ENCODE measurements at places on chromosomes 7 and 10.

DNA sequence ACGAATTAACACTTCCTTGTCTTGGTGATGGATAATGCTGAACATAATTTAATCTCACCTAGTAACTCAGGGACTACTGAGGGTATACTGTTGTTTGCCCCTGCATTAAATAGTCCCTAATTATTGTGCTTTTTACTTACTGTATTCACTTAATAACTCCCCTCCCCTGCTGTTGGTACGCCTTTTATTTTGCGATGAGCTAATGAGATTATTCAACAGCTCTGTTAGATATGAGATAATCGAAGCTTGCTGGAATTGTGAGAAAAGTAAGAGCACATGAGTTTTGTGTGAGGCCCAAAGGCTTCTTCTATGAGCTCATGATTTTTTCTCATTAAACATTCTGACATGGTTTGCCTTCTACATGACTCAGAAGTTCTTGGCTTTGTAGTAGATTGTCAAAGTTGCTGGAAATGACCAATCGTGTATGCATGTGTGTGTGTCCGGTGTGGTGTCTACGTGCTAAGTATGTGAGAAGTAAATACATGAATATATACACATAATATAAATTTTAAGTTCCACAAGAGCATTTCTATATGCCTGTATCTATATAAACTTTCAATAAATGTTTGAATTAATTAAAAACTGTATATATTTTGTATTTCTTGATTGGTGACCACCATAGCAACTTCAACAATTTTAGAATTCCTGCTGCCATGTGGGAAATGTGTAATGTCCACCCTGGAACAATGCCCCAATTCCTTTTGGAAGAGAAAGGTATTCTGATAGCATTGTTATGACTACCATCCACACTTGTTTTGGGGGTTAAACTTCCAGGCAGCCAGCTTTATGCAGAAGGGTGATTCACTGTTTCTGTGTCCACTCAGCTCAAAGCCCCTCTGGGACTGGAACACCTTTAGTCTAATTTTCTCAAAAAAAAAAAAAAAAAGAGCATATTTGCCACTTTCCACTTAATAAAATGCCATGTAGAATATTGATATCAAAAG is 106.2 kb downstream of the SAMD9 start:
- DNase-seq: no peak

DNA sequence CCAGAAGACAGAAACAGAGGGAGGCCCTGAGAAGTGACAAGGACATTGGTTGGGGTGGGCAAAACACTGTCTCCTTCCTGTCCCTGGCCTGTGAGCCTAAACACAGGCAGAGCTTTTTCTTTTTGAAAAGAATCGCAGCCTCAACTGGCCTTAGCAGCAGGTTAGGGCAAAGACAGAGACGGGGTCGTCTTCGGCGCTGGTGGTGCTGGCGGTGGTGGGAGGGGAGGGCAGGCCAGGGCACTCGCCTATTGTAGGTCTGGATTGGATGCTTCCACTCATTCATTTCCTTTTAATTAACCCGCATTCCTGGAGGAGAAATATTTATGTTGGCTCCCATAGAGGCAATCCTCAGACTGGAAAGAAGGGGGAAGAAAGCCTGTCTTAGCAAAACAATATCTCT is 22.6 kb downstream of the WNT8B start:
- no peak for DNase-seq

DNA sequence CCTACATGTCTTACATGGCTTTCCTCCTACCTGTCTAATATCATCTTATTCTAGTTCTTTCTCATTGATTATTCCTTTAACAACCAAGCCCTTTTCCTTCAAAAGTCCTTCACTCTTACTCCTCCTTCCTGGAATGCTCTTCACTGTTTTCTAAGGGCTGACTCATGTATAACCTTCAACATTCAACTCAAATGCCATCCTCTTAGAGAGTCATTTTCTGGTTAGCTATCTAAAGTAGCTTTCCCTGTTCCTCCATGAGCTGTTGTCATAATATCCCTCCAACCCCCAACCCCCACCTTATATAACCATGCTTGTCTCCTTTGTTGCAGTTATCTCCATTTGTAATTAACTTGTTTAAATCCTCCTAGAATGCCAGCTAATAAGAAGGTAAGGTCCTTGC is 286.8 kb downstream of the ADK start:
- DNase-seq: no peak

GRCh38 chr10:122485670-122486069 is 24.3 kb downstream of the HTRA1 start:
- DNase-seq: no peak

GRCh38 chr10:84715911-84716310 is 387.5 kb downstream of the CCSER2 start:
- no peak for DNase-seq

DNA sequence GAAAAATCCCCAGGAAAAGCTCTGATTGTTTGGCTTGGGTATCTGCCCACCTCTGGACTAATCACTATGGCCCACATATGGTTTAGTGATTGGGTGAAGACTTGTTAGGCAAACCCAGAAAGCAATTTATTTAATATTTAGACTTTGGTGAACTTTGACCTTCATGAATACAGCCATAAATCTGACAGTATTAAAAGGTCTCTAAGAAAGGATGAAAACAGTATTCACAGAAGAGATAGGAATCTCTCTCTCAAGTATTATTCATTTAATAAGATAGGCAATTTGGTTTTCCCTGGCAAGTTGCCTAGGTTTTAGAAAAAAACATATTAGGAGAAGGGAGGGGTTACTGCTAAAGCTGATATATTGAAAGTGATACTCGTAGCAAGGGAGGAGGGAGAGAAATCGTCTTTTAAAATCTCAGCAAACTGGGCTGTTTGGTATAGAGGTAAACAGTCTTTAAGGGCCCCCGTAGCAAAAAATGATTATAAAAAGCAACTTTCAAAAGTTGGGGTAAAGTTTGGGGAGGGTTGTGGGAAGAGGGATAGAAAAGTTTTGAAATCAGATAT is 57.1 kb downstream of the LSMEM1 start:
- no peak for DNase-seq

GRCh38 chr7:77430927-77431326 is 14.8 kb upstream of the GSAP start:
- no peak for DNase-seq

GRCh38 chr10:94103801-94104221 is 110.1 kb downstream of the PLCE1 start:
- DNase-seq: no peak

- no peak for DNase-seq
Observed at GRCh38 chr10:64286533-64286932, 765.3 kb downstream of the REEP3 start.
